ENCODE measurements at places on chromosomes 6 and 20. TPM values are rescaled to one million over a fixed set of nuclear protein-coding genes. Genes with fewer than 3 reads are reported as not detected.

- no peak for DNase-seq
Measured at GRCh38 chr6:35034411-35035191, 106.5 kb downstream of the TCP11 start.

GRCh38 chr6:42226645-42227143 lies 9.0 kb upstream of the MRPS10 start:
- DNase-seq, result no peak

DNA sequence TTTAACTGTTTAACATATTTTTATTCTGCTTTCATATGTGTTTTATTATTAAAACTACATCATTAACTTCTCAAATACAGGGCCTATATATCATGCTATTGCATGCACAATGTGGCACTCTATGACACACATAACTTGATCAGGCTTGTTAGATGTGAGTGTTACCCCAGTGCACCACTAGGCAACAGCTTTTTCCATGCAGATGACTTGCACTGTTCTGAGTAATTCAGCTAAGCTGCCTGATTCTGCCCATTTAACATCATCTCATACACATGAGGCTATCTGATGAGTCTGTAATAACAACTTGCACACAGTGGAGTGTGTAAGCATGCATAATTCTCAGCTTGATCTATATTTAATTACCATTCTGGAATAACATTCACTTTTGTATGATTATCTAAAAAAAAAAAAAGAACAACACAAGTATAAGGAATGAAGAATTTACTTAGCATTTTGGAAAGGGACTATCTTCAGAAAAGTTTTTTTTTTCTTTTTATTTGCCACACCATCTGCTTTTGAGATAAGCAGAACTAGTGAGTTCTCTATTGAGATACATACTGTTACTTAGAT lies 83.1 kb downstream of the GRM1 start:
- no peak for DNase-seq

DNA sequence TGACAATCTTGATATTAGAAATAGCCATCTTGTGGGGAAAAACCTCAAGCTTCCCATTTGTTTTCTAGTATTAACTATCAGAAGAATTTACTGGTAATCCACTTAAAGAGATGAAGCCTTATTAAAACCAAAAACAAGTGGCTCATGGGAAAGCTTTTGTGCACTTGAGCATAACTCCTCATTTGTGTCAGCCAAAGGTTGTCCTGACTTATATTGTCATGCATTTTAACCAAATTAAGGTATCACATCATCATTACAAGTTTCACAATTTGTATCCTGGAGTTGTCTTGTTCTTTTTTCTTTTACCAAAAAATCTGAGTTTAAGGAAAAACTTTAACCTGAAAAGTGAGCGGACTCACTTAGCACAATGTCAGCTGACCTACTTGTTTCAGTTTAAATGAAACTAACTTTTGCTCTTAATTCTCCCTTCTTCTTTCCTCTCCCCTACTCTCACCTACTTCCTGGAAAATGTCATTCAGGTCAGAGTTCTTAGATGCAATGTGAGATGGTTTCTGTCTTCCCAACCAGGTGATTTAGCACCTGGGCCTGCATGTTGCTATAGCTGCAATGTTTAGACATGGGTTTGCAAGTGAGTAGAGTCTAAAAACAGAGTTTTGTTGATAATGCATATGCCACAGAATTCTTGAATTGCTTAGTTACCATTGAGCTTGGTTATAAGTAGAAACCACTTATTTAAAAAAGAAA lies 82.8 kb downstream of the TNFAIP3 start:
- DNase-seq, result no peak

DNA sequence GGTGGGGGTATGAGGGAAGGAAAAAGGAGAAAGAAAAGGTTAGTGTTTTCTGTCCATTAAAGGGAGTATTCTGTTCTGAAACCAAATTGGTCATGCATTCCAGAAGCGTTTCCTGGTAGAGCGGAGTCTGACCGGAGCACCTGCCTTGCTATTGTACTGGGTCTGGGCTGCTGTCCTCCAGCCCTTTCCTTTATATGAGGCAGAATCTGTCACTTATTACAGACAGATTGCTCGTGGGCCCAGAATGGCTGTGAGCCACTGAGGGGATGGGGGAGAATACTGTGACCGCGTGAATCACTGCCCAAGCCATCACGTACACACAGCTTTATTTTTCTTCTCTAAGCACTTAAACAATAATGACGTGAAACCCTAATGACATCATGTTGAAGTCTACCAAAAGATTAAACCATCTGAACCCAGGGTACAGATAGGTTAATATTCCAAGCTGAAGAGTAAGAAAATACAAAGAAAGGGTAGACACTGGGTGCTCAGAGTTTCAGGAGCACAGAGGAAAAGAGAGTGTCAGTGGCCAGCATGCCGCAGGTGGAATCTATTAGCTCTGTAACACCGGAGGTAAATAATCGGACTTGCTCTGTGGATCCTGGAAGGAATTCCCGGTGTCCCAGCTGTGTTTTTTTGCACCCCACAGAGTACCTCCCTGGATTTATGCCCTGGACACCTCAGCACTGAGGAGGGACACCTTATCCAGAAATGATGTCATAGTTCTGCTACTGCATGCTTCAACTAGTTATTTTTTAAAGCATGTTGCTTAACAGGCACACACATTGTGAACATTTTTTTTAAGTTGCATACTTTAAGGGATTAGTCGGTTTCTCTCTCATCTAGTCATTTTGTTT lies 573.3 kb downstream of the PKHD1 start:
- no peak for DNase-seq

DNA sequence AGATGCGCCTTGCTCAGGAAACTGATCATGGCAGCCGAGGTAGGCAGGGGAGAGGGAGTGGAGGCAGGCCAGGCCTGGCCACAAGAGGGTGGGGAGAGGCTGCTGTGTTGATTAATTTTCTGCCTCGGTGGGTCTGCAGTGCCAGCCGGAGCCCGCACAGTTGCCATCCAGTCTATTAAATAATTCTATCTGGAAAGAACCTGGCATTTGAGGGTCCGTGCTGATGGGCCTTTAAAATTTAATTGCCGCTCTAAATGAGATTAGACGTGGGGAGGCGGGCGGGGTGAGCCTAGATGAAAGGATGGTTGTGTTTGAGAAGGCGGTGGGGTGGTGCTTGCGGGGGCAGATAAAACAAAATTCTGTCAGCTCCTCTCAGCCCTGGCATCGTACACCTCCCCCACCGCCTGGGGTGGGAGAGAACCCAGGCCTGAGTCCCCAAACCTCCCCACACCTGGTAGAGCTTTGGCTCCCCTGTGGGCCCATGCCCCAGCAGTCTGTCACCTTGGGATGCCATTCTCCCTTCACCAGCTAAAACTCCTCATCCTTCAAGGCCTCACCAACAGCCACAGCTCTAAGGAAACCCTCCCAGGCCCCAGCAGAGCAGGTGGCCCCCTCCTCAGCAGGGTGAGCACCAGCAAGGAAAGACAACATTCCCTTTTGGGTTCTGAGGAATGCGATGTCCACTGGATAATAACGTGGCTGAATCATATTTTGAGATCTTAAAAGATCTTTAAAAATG lies 167.3 kb downstream of the GRM4 start:
- DNase-seq, result no peak

GRCh38 chr6:105594821-105595220 lies 191.9 kb upstream of the PREP start:
- DNase-seq, result no peak

DNA sequence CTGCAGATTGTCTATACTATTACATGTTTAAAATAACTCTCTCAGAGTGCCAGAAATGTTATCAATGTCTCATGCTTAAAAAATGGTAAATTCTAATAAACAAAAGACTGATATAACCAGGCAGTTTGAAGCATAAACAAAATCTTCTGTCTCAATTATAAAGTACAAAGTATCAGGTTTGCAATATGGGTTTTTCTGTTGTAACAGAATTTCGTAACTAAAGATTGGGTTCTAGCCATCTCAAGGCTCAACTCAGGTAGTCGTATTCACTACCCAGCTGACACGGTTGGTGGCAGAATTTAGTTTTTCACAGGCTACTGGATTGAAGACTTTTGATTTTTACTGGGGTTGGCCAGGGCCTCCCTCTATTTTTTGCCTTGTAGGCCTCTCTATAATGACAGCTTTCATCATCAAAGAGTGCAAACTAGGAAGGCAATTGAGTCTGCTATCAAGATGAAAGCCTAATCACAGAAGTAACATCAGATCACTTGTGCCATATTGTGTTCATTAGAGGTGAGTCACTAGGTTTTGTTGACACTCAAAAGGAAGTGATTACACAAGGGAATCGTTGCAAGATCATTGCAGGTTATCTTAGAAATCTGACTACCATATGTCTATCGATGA lies 3.6 kb downstream of the CYP39A1 start:
- DNase-seq, result no peak

GRCh38 chr6:110319843-110320242 lies 38.3 kb downstream of the METTL24 start:
- no peak for DNase-seq

DNA sequence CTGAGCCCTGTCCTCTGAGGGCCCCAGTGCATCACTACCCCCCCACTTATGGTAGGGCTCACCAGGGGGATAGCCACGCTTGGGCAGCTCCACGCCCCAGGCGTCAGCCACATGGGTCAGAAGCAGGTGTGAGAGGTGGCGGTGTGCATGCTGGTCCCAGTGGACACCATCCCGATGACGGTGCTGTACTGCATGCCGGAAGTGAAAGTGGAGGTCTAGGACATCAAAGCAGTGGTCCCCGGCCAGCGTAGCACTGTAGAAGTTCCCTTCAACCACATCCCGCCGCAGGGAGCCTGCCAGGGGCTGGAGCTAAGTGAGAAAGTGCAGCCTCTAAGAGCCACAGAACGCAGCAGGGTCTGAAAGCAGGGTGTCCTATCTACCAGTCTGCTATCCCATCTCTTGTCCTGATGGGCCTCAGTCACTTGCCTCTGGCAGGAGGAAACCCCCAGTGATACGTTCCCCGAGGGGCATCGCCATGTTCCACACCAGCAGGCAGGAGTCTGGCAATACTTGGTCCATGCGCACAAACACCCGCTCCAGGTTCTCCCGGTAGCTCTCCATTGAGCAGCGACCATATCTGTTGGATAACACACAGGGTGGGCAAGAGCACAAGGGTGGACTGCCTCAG lies 2.2 kb downstream of the PCED1A start:
- DNase-seq, result no peak

- DNase-seq, result no peak
Measured at GRCh38 chr6:17719323-17720041, 12.8 kb upstream of the NUP153 start.

DNA sequence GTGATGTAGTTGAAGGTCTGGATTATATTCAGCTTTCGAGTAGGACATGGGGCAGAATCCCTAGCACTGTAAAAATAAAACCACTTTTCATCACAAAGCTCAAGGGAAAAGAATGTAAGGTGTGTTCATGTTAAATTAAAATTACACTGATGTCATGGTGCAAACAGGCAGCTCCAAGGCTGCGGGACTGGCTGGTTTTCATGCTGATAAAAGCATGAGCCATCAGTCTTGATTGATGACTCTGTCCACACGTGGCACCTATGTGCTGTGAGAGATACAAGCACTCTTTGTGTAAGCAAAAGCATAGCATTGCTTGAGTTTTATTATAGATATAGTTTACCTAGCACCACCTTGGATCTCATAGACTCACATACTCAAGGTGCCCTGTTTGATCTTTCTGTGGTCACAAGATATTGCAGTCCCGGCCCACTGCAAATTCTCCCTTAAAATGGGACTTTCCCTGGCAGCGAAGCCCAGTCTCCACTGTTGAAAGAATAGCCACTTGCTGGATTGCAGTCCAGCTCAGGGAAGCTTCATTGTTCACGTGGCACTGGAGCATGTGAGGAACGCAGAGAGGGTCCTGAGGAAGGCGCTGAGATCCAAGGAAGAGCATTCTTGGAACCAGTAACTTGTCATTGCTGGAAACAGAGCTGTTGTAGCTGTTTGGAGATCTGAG lies 90.6 kb downstream of the TIAM2 start:
- no peak for DNase-seq

GRCh38 chr6:41894366-41895299 lies 542 bp downstream of the USP49 start:
- no peak for DNase-seq

DNA sequence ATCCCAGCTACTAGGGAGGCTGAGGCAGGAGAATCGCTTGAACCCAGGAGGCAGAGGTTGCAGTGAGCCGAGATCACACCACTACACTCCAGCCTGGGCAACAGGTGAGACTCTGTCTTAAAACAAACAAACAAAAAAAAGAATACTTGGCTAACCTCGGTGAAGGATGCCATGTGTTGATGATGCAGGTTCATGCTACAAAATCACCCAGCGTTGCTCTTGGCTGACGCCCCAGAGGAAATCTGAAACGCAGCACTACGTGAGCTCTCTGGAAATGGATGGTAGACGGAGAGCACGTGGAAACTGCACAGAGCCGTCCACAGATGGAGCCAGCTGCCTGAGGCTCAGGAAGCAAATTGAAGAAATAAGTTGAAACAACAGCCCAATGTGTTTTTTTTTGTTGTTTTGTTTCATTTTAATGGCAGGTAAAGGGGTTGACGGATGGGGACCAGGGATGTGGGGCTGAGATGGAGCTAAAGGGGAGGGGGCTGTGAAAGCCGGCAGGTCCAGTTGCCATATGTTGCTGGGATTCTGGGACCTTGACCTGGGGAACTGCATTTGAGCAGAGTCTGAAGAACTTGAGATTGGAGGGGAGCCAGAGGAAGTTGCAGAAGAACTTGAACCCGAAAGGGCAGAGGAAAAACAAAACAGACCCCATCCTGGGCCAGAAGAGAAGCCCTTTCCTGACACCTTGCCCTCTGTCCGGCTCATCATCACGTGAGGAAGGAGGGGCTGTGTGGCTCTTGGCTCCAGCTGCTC lies 12.8 kb upstream of the MANBAL start:
- DNase-seq, result no peak

GRCh38 chr6:81844686-81845085 lies 92.2 kb upstream of the TENT5A start:
- DNase-seq, result no peak

DNA sequence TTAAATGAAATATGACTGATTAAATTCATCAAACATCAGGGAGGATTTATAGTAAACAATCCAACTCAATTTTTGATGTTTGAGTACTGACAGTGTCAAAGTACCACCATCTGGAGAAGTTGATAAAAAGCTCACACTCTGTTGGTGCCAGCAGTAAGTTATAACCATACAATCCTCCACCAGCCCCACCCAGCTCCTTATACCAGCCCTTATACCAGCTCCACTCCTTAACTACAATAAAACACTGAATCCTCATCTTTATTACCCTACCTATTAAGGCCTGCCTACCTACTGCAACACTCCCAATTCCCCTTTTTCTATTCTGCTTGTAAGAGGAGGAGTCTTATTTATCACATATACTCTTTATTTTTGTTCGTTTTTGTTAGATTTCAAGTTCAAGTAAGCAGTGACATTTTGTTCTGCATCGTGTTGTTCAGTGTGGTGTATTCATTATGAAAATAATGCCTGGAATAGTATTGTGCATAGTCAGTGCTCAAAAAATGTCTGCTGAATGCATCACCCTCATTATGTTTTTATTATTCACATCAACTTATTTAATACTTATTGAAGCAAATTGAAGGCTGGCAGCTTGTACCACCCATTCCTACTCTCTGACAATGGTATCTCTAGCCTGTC lies 954.7 kb upstream of the ADGRB3 start:
- DNase-seq, result no peak

Gene LGSN
- not detected for total RNA-seq

Gene NCOA7
- 63.9 TPM for total RNA-seq

Gene EIF2S2
- 99.8 TPM for total RNA-seq
